ENCODE measurements at places on chromosomes 2 and 18.

GRCh38 chr2:128277961-128278681, 40.5 kb downstream of the HS6ST1 start:
- DNase-seq = no peak

DNA sequence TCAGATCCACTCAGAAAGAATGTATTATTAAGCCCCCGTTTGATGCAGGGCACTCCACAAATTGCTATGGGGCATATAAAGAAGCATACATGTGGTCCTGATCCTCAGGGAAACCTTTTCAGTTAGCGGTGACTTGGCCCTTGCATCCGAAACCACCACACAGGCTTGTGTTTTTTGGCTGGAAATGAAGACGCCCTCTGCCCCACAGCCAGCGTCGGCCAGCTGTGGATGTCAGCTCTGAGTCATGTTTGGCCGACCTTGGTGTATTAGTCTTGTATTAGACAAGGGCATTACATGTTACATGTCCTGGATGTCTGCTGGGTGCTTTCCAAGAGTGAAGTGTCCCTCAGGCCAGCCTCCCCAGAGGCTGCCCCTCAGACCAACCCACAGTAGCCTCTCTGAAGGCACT, 107.6 kb upstream of the MAP3K20 start:
- DNase-seq = no peak

GRCh38 chr18:11830585-11830984, 20.6 kb upstream of the CHMP1B start:
- no peak for DNase-seq

DNA sequence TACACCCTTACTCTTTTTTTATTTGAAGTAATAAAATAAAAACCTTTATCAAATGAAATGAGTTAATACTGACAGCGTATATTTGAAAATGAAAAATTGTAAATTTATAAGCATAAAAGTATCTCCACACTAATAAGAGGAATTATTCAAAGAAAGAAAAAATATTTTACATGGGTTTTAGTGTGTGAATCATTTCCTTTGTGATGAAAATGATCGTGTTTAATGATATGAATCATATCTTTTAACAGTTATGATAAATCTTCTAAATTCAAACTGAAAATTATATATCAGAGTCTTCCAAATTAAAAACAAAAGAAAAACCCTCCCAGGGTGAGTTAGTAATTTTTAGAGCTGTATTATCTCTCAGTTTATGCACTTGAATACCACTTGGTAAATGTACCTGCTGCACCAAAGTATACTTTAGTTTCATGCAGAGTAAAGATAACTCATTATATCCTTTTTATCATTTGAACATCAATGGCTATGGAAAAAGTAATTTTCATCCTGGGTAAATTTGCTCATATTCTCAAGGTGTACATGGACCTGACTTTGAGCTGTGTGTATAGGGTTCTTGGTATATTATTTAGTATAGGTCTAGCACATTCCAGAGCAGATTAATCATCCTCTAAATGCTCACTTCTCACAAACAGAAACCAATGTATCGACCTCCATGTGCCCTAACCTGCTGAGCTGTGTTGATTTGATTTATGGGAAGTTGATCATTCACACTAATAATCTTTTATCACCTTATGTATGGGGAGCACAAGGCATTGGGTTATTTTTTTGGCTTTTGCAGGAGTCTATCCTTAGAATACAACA, 98.7 kb upstream of the VWC2L start:
- DNase-seq = no peak

DNA sequence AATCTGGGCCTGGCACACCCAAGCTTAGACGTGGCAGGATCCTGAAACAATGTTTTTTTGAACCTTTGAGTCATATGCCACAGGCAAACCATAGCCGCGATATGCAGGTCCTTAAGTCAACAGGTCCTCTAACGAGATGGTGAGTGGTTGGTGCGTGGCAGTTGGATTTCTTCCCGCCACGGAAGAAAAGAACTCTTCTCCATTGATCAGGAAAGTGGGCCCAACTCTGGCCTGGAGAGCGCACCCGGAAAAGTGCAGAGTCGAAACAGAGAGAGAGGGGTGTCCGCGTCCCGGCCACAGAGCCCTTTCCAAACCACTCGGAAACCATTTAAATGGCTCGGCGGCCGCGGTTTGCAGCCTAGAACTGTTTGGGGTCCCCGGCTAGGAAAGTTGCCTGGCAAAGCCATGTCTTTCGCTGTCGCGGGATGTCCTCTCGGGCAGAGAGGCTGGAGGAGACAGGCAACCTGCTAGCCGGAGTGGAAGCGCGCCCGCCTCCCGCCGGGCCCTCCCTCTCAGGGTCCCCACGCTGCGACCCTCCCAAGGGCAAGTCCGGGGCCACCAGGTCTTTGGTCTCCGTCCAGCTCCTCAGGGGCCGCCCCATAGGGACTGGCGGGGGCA, 777 bp downstream of the GALNT3 start:
- DNase-seq = no peak

GRCh38 chr2:39216346-39217191, 27.2 kb downstream of the CDKL4 start:
- no peak for DNase-seq

GRCh38 chr2:12852135-12852534, 135.4 kb downstream of the TRIB2 start:
- no peak for DNase-seq

- no peak for DNase-seq
Measured at GRCh38 chr2:42639340-42640077, 71.1 kb downstream of the MTA3 start.

DNA sequence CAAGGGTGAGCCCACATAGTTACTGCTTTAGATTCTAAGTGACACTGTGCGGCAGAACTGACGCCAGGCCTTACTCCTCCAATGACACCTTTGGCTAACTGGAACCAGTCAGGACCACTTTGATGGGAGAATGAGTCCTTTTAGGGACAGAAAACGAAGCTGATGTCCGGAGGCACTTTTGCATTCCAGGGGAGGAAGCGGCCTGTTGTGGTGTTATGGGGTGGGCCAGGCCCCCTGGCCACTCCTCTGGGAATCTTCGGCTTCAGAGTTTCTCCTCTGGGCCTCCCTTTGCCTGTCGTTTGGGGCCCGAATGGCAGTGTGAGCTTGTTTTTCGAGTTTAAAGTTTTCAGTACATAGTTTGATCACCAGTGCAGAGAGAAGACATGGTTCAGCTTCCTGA, 65.9 kb downstream of the MBP start:
- no peak for DNase-seq

- DNase-seq = no peak
Measured at GRCh38 chr18:63890950-63891304, 3.4 kb downstream of the SERPINB2 start.

- DNase-seq = no peak
Measured at GRCh38 chr2:223976635-223977226, 19.5 kb downstream of the MRPL44 start.

GRCh38 chr2:74746480-74746879, 87.4 kb upstream of the HK2 start:
- DNase-seq = no peak

DNA sequence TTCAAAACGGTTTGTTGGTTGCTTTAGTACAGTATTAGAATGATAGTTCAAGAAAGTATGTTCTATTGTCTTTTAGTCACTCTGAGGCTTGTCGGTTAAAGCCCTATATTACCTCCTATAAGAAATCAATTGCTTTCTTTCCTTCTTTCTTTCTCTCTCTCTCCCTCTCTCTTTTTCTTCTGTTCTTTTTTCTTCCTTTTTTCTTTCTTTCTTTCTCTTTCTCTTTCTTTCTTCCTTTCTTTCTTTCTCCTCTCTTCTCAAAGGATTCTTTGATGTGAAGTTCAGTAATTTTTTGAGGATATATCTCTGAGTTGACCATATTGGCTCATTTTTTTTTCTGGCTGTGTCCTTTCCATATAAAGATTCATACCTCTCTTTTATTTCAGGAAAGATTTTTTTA, 249.4 kb downstream of the SRBD1 start:
- no peak for DNase-seq

DNA sequence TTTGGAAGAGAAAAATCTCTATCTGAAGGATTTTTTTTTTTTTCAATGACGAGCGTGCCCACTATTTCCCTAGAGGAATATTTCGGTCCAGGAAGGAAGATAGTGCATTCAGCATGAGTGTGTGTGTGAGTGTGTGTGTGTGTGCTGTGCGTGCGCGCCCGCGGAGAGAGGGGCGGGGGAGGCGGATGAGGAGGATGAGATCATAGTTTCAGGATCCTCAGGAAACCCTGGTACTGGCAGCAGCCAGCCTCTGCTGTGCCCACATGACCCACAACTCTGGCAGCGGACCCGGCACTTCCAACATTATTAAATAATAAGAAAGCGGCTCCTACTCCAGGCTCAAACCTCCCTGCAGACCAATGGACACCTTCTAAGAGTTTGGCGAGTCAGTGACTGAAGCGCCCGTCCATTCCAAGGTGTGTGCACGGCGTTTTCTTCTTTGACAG, 217.0 kb upstream of the DTNA start:
- DNase-seq = peak; percentile 85

DNA sequence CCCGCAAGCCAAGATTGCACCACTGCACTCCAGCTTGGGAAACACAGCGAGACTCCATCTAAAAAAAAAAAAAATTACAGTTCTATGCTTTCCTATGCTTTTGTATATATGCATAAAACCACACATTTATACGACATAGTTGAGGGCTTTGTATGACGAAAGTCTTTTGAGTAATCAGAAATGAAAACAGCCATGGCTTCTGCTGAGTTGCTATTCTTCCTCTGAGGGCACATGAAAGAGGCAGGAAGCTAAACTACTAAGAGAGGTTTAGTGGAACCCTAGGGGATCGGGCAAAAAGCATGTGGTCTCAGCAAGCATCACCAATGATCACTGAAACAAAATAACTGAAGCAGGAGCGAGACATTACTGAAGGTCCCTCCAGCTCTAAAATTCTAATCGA, 99.6 kb downstream of the ZAP70 start:
- no peak for DNase-seq

DNA sequence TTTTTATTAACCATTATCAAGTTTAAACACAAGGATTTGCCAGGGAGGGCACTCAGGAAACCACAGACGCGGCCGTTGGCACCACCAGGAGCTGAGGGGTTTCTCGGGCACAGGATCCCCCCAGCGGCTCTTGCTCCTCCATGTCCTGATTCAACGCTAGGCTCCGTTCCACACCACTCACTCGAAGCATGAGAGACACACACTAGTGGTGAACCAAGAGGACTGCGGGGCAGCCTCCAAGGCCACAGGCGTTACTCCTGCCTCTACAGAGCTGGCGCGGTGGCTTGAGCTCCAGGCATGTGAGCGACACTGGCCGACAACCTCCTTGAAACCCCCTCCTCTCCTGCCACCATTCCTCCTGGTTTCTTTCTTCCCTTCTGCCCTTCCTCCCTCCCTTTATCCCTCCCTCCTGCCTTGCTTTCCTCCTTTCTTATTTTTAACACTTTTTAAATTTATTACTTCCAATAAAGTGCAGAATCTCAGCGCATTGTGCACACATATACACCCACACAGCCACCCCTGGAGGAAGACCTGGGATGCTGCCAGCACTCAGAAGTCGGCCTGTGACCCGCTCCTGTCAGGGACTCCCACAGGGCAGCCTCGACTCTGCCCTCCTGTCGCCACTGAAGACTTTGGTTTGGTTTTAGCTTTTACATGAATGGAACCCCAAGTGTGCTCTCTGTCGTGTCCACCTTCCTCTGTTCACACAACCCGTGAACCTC, 21.7 kb downstream of the COX7A2L start:
- DNase-seq = no peak

DNA sequence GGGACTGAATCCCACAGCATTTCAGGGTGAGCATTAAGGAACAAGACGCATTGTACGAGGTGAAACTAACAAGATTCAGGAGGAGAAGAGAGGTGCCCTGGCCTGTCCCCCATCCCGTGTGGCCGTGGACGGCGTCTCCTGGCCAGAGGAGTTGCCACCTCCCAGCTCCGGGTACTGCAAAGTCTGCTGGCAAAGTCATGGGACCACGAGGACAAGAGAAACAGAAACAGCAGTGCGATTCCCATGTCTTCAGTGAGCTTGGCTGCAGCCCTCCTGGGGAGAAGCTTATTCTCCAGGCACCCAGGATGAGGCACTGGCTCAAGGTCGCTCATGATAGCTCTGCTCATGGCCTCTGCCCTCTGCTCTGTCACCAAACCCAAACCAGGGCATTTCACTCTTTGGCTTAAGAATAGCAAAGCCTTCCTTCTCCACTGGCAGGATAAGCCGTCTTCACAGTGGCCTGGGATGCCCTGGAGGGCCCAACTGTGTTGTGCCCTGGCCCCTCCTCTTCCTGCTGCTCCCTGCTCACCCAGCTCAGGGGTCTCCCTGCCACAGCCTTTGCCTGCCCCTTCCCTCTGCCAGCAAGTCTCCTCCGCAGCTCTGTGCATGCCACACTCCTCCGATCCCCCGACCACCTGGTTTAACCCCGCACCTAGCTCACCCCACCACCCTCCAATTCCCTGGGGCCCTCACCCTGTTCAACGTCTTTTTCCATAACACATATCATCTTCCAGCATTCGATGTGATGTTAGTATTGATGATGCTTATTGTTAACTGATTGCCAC, 144.8 kb downstream of the PXDN start:
- DNase-seq = no peak

- no peak for DNase-seq
Measured at GRCh38 chr2:239277401-239278085, 123.3 kb downstream of the HDAC4 start.

DNA sequence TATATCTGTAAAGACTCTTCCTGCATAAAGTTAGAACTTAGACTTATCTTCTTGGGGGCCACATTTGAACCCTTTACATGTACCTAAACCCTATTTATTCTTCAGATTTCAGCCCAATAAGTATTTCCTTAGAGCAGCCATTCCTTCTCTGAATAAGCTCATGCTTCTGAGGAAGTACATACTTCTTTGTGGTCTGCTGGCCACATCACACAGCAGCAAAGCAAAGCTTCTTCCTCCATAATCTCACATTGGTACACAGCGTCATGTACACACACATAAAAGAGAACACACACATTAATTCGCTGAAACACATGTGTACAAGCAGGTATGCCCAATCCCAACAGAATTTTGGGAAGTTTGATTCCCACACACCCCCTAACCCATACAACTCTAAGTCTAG, 331.0 kb downstream of the CDH2 start:
- no peak for DNase-seq

DNA sequence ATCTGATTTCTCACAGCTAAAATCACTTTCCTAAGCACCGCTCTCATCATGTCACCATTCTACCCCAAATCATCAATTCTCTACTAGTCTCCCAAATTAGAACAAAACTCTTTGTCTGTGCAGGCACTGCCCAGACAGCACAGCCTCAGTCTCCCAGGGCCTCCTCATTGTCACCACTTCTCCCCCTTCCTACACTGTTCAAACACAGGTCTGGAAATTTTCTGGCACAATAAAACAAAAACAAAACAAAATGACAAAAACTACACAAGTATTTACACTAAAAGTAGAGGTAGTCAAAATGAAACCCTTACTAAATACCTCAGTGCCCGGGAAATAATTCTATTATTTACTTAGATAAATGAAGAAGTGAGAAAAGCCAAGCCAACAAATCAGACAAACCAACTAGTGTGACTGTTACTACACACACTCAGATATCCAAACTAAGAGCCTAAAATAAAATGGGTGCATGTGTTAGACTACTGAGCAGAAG, 156.2 kb upstream of the DNMT3A start:
- no peak for DNase-seq

DNA sequence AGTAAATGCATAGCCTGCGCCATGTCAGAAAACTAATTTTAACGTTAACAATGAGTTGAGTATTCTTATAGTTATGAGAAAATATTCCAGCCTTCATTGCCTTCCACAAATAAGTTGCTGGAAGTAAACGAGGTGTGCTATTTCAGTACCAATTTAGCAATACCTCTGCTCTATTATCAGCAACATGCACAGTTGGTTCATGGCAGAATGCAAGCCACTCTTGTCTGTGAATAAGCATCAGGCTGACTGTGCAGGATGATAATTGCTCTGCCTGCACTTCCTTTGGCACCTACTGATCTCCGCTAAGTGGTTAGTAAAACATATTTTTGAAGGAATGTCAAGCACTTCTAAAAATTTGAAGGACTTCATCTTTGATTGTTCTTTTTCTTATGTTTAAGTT, 261.9 kb upstream of the SIX3 start:
- no peak for DNase-seq
